ENCODE measurements at places on chromosomes 4 and X. TPM values are rescaled to one million over a fixed set of nuclear protein-coding genes. Genes with fewer than 3 reads are reported as not detected.

GRCh38 chrX:11606408-11606807 is 59.3 kb downstream of the ARHGAP6 start:
- no peaks in the 10 kb centered on the region for H3K36me3 ChIP-seq
- H3K4me1 ChIP-seq, result no peaks in the 10 kb centered on the region
- no peak overlapping the region for H3K4me3 ChIP-seq
- H3K27ac ChIP-seq, result no peak overlapping the region
- no peaks in the 10 kb centered on the region for H3K27me3 ChIP-seq
- DNase-seq, result no peak

DNA sequence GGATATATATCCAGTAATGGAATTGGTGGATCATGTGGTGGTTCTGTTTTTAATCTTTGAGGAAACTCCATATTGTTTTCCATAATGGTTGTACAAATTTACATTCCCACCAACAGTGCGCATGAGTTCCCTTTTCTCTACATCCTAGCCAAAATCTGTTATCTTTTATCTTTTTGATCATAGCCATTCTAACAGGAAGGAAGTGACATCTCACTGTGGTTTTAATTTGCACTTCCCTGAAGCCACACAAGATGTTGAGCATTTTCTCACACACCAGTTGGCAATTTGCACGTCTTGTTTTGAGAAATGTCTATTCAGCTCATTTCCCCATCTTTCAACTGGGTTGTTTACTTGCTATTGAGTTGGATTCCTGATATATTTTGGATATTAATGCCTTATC is 194.9 kb downstream of the CBLL2 start:
- H3K27ac ChIP-seq, result no peak overlapping the region
- DNase-seq, result no peak
- no peaks in the 10 kb centered on the region for H3K27me3 ChIP-seq

GRCh38 chrX:147565237-147565636 is 346.5 kb upstream of the FMR1 start:
- H3K27ac ChIP-seq, result no peak overlapping the region
- H3K27me3 ChIP-seq, result no peaks in the 10 kb centered on the region
- H3K4me3 ChIP-seq, result no peak overlapping the region

FOXP3 gene
- total RNA-seq, result 0.32 TPM

- H3K4me1 ChIP-seq, result peaks cover 47% of the 10 kb centered on the region
- peak overlapping the region; percentile 62 for H3K27ac ChIP-seq
- no peak overlapping the region for H3K4me3 ChIP-seq
- no peaks in the 10 kb centered on the region for H3K27me3 ChIP-seq
Measured at GRCh38 chrX:56764975-56765791, 36.1 kb downstream of the NBDY start.

ADGRG2 gene
- total RNA-seq, result not detected

- DNase-seq, result no peak
- H3K27me3 ChIP-seq, result no peaks in the 10 kb centered on the region
- no peak overlapping the region for H3K4me3 ChIP-seq
Measured at GRCh38 chr4:113540859-113541258, 220.7 kb downstream of the CAMK2D start.

APLN gene
- 0.07 TPM for total RNA-seq

BEX5 gene
- 1.8 TPM for total RNA-seq

PAGE4 gene
- not detected for total RNA-seq

GRCh38 chr4:86451560-86452330 is 91.9 kb upstream of the MAPK10 start:
- H3K4me1 ChIP-seq, result no peaks in the 10 kb centered on the region
- H3K36me3 ChIP-seq, result no peaks in the 10 kb centered on the region
- no peaks in the 10 kb centered on the region for H3K27me3 ChIP-seq

BTK gene
- 4.4 TPM for total RNA-seq

DNA sequence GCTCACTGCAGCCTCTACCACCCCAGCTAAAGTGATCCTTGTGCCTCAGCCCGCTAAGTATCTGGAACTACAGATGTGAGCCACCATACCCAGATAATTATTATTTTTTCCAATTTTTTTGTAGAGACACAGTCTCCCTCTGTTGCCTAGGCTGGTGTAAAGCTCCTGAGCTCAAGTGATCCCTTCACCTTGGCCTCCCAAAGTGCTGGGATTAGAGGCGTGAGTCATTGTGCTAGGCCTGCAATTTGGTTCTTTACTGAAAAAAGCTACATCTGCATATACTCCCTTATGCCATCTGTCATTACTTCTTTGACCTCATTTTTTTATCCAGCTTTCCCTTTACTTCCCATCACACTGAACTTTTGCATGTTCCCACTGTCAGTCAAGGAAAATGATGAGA is 2012.4 kb upstream of the IGFBP7 start:
- no peak for DNase-seq
- H3K4me3 ChIP-seq, result no peak overlapping the region
- H3K27me3 ChIP-seq, result no peaks in the 10 kb centered on the region
- H3K36me3 ChIP-seq, result no peaks in the 10 kb centered on the region

RAB41 gene
- total RNA-seq, result not detected

DNA sequence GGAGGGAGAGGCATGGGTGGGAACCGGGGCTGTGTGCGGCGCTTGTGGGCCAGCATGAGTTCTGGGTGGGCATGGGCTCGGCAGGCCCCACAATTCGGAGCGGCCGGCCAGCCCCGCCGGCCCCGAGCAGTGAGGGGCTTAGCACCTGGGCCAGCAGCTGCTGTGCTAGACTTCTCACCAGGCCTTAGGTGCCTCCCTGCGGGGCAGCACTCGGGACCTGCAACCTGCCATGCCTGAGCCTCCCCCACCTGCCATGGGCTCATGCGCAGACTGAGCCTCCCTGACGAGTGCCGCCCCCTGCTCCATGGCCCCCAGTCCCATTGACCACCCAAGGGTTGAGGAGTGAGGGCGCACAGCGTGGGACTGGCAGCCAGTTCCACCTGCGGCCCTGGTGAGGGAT is 573.9 kb downstream of the TMA16 start:
- H3K27ac ChIP-seq, result no peak overlapping the region
- no peaks in the 10 kb centered on the region for H3K4me1 ChIP-seq
- no peak for DNase-seq
- no peak overlapping the region for H3K4me3 ChIP-seq
- no peaks in the 10 kb centered on the region for H3K27me3 ChIP-seq

RAB9B gene
- 0.64 TPM for total RNA-seq

GRCh38 chrX:63560601-63561218 is 209.6 kb upstream of the SPIN4 start:
- H3K27me3 ChIP-seq, result no peaks in the 10 kb centered on the region
- DNase-seq, result peak; percentile 75
- no peaks in the 10 kb centered on the region for H3K4me1 ChIP-seq
- H3K36me3 ChIP-seq, result no peaks in the 10 kb centered on the region
- peak overlapping the region; percentile 55 for H3K4me3 ChIP-seq
- peak overlapping the region; percentile 67 for H3K27ac ChIP-seq

CCKAR gene
- total RNA-seq, result not detected

FAM90A26 gene
- not detected for total RNA-seq
